ENCODE measurements at places on chromosomes 16 and 17.

DNA sequence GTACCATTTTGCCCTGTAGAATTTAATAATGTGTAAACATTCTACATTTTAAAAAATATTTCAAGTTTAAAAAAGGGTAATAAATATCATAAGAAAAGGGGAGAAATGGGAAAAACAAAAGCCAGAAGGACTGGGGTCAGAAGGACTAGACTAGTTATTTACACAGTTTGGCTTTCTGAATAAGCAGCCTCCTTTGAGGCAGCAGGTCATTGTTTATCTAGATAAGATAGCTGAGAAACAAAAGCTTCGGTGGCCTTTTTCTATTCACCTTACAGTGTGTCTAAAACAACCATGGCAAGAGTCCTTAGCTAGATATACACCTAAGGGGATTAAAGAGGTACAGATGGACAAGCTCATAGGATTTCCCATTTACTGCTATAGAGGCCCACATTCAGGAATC is 396.5 kb upstream of the PMFBP1 start:
- no peak for DNase-seq

DNA sequence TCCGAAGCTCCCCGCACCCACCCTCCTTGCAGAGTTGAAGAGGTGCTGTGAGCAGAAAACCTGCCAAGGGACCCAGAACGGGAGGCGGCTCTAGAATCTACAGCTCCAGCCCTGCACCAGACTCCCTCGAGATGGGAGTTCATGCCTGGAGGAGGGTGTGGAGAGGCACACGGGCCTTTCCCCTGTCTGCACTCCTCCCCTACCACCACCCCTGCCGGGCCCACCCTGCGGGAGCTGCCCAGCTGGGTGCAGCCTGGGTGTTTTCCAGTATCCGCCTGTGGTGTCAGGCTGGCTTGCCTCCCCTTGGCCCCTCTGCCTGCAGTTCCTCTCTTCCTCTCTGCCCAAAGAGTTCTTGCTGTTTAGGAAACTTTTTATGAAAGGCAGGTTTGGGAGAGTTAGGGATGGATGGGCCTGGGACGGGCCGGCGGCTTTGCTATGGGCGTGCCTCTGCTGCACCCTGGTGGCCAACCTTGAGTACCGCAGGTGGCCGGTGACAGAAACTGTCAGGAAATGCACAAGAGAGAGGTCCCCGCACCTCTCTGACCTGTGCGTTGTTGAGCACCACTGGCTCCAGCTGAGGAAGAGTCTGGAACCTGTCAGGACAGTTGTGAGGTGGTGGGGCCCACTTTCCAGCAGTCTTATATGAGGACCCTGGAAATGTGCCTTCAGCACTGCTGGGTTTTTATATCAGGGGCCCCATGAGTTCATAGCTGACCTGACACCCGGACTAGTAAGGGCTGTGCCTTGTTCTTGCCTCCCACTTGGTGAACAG is 354.1 kb downstream of the SEC14L1 start:
- peak; percentile 63 for DNase-seq

DNA sequence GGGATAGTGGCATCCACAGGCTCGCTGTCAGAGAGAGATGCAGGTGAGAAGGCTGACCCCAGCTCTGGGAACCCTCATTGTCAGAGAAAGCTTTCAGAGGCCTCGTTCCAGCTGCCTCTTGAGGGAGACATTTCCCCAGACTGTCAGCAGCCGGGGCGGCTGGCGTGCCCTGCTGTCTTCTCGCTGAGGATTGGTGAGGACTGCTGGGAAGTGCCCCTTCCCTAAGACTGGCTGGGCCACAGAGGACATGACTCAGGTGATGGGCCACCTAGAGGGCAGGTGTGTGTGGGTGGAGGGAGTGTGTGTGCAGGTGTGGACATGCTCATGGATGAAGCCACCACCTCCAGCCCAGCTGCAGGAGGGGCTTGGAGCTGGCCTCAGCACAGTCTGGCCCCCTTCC is 25.3 kb downstream of the SPACA3 start:
- DNase-seq: no peak

DNA sequence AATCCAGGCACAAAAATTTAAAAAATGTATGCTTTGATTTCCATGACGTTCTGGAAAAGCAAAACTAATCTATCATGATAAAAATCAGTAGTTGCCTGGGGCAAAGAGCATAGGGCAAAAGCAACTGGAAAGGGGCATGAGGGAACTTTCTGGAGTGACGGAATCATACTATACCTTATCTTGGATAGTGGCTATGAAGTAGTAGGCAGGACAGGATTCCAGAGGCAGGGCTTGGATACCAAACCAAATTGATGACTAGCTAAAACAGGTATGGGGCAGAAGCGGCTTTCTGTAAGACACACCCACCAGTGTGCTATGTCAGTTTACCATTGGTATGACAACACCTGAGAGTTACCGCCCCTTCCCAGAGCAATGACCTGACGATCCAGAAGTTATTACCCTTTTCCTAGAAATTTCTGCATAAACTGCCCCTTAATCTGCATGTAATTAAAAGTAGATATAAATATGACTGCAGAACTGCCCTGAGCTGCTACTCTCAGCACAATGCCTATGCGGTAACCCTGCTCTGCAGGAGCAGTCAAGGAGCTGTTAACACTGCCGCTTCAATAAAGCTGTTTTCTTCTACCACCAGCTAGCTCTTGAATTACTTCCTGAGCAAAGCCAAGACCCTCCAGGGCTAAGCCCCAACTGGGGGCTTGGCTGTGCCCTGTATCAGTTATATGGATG is 56.7 kb downstream of the CFDP1 start:
- DNase-seq: no peak

DNA sequence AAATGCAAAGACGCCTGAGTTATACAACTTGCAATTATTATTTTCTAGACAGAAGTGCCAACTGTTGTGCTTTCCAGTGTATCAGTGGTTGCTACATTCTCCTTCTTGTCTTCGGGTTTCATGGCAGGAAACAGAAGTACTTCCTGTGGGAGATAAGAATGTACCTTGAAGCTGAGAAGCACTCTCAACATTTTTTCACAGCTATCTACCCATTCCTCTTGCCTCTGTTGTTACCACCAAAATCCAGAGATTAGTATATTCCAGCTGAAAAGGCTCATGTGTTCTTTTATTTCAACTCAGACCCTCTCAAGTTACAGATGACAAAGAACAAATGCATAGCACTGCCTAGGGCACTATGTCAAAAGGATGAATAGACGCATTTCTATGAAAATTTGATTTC is 4.8 kb upstream of the ADAT1 start:
- no peak for DNase-seq

DNA sequence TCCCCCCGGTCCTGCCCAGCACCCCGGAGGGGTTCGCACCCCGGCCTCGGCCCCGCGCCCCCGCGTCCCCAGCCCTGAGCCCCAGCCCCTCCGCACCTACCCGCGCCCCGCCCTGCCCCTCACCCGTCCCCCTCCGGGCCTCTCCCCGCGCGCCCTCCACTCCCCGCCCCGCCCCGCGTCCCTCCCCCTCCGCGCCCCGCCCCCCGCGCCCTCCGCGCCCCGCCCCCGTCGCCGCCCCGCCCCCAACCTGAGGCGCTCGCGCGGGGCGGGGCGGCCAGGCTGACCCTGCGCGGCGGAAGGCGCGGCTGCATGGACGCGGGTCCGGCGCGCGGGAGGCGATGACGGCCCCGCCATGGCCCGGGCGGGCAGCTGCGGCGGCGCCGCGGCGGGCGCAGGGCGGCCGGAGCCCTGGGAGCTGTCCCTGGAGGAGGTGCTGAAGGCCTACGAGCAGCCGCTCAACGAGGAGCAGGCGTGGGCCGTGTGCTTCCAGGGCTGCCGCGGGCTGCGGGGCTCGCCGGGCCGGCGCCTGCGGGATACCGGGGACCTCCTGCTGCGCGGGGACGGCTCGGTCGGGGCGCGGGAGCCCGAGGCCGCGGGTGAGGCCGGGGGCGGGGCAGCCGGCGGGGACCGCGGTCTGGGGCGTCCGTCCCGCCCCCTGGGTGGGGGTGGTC is at the start of gene SPIRE2:
TSS of gene SPIRE2 (plus strand) at position 277 of the 671 bp plus-strand sequence. CDS start at position 353, 76 bp downstream.
- DNase-seq: peak; percentile 16

DNA sequence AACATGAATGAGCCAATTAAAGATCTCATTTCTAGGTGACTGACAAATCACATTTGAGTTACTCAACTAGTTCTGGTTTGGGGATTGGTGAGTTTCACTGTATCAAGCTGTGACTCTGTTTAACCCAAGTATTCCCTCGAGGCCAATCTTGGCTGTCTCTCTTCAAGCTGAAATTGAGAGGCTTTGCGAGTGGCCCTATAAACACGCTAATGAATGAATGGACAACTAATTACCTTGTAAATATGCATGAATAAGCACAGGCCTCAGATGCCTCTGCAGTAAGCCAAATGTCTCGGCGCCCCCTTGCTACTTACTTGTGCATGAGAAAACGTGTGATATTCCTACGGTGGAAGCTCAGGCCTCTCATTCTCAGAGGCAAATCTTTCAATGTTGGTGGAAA is 450.3 kb upstream of the PSMD7 start:
- DNase-seq: peak; percentile 12

DNA sequence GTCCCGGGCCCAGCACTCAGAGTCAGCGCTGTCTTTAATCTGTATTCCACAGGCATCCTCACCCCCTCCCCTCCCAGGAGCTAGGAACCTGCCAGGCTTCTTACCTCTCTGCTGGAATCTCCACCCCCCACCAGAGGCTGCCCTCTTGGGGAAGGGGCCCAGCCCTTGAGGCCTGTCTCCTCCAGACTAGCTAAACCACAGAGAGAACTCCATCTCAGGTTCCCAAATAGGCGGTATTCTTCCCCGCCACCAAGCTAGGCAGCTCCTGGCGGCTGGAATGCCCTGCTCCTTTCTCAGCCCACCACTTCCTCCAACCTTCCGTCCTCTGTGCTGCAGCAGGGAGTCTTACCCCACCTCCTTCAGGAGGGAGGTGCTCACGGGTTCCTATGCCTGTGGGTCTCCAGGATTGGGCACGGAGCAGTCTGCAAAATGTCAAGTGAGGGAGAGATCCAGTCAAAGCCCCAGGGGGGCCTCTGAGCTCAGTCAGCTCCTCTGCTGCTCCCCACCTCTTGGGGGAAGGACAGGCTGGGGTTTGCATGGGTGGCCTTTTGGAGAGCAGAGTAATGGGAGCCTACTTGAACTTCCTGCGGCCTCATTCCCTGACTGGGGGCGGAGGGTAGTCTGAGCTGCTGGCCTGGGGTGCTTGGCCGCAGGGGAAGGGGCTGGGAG is 55.7 kb downstream of the SREBF1 start:
- no peak for DNase-seq

GRCh38 chr16:3825103-3825502 is 55.4 kb downstream of the CREBBP start:
- DNase-seq: no peak

GRCh38 chr17:63993368-63993985 is 4.7 kb upstream of the PRR29 start:
- no peak for DNase-seq

DNA sequence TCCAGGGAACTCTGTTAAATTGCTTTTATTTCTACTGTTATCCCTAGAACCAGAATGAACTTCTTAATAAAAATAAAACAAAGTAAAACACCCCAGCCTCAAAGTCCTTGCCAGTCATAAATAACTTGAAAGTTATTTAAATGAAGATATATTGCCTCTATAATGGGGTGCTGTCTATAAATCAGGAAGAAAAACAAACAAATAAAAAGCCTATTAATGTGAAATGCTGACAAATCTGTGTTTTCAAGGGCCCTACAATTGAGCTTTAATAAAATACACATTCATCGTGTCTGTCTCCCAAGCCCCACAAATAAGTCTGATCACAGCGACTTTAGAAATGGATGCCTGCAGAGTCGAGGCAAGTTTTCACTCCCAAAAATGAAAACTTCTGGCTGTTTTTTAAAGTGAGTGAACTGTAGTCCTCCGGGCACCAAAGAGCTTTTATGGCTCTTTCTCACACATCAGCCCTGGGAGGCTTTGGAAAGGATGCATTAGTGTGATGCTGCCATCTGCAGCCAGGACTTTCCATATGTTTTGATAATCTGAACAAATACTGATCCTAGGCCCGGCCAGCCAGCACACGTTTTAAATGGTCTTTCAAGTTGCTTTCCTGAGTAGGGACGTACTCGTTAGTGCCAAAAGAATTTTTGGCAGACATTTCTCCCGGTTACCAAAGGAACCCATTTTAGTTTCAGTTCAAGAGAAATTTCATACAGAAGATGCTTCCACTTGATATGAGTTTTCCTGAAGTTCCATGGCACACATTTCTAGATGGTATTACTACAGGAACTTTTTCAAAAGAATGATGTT is 16.3 kb downstream of the NACA2 start:
- DNase-seq: peak; percentile 7

- DNase-seq: no peak
These were observed 18.5 kb upstream of the APRT start for GRCh38 chr16:88830258-88830657.

- no peak for DNase-seq
These were observed 77.4 kb downstream of the ANKFN1 start for GRCh38 chr17:56230660-56231059.

GRCh38 chr16:8718851-8719680 is 44.6 kb downstream of the ABAT start:
- DNase-seq: no peak

DNA sequence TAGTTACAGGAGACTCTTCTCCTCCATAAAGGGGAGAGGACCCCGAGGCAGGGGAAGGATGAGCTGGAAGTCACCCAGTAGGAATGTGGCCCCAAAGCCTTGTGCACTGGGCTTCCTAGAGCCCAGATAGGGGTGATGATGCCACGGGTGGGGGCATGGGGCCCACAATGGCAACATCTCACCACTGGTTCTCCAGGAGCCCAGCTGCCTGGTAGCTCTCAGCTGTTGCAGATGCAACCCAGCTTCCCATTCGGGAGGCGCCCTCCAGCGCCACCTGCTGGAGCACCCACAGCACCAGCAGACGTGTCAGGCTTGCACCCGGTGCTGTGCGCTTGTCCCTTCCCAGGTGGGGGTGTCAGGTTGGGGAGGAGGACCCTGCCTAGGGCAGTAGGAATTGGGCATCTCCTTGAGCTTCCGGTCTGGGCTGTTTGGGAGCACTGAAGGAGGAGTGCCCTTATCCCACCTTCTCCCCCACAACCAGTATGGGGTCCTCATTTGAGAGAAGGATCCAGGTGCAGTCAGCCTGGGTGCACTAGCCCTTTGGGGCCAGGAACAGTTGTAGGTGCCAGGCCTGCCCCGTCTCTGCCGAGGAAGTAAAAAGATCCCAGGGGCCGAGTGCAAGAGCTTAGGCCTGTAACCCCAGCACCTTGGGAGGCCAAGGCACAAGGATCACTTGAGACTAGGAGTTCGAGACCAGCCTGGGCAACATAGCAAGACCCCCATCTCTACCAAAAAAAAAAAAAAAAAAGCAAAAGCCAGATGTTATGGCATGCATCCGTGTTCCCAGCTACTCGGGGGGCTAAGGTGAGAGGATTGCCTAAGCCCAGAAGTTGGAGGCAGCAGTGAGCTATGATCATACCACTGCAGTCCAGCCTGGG is 14.4 kb downstream of the CDIPT start:
- DNase-seq: no peak

- no peak for DNase-seq
These were observed 53.6 kb downstream of the WNT3 start for GRCh38 chr17:46764709-46765401.

- DNase-seq: no peak
These were observed 11.3 kb downstream of the NUBP1 start for GRCh38 chr16:10754941-10755340.

DNA sequence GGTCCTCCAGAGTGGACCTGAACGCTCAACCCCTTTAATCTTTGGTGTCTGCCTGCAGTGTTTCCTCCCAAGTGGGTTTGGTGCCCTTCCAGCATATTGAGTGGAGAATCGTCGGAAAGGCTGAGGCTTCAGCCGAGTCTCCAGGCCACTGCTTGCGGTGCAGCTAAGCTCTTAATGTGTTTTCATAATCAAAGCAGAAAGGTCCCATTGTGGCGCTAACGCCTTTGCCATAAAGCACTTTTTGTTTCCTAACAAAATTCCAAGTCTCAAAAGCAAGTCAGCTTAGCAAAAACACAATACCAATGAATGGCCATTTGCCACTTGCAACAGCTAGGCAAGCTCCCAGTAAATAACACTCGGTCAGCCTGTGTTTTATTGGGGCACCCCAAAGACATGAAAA is 57.6 kb downstream of the KSR1 start:
- DNase-seq: peak; percentile 92
